ENCODE measurements at places on chromosomes 1 and 21.

DNA sequence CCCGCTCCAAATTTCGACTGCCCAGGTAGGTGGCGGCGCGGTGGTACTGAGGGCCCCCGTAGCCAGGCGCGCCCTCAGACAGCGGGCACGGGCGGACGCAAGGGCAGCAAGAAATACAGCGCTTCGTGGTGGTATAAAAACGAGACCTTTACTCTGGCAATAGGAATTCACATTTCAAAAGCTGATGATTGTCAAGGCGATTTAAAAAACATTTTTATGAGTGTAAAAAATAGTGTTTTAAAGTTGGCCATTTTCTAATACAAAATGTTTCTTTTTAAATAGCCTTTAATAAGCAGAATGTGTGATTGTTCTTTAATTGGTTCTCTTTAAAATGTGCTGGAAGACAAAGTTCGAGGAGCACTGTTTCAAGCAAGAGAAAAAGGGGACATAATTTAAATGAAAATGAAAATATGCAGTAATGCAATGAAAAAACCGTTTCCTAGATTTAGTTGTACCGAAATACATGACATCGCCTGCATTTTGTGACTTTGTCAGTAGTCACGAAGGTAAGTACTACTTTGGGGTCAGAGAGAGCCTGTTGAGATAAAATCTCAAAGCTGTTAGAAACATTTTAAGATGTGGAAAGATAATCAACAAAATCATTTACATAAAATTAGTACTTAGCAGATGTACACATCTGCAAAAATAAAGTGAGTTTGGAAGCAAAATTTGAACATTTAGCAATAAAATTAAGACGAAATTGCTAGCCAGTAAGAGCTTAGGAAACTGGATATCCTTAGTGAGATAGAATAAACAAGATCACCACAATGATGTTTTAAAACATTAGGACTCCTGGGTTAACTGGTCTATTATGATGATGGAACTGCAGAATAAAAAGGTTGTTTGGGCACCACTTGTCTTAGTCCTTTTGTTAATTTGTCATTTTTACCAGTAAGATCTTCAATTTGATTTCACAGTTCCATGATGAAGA lies 1.1 kb upstream of the PSMG1 start:
- no peak for DNase-seq

DNA sequence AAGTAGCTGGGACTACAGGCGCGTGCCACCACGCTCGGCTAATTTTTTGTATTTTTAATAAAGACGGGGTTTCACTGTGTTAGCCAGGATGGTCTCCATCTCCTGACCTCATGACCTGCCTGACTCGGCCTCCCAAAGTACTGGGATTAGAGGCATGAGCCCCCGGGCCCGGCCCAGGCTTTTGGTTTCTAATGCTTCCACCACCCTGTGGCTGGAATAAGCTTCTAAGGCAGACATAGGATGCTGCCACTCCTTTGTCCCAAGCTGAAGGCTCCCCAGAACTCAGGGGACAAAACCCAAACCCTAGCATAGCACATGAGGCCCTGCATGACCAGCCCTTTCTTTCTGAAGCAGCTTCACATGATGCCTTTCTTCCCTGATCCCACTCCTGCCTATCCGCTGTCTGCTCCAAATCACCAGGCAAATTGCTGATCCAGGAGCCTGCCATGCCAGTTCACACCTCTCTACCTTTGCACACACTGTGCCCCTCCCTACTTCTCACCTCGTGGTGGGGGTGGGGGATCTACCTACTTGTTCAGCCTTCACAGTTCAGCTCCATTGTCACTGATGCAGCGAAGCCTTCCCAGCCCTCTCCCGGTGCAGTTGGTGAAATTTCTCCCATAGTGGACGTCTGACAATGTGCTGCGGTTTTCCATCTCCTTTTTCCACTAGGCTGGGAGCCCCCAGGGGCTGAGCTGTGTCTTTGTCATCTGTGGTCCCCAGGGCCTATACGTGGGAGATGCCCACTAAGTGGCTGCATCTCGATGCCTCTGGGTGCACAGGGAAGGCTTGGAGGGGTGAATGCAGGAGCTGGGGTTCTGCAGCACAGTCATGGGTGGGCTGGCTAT lies 6.9 kb downstream of the PTPRU start:
- no peak for DNase-seq

- DNase-seq = no peak
Measured at GRCh38 chr1:77438236-77438913, 156.6 kb downstream of the AK5 start.

DNA sequence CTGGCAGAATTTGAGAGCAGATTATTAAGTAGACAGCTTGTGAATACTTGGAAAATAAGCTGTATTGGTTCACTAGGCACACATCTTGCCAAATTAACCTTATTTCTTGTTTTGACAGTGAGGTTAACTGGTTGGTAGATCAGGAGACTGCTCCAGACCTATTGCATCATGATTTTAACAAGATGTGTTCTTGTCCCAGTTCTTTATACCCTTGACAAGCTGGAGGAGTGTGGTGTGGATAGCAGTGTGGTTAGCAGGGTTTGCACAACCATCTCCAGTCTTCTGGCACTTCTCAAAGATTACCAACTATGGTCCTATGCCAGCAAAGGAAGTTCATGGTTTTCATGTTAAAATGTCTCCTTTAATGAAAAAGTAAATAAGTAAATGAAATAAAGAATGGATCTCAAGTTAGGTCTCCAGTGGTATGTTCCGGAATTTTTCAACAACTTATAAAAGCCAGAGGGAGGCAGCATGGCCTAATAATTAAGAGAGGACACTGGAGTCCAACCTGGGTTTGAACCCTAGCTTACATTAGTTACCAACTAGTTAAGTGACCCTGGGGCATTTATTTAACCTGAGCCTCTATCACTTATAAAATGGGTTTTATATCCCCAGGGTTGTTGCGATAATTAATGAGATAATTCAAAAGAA lies 34.1 kb downstream of the DDX20 start:
- no peak for DNase-seq

- no peak for DNase-seq
Measured at GRCh38 chr1:202576816-202577215, 133.4 kb downstream of the SYT2 start.

- no peak for DNase-seq
Measured at GRCh38 chr1:78464449-78464891, 26.3 kb upstream of the PTGFR start.

- DNase-seq = no peak
Measured at GRCh38 chr1:203528063-203528462, 34.1 kb downstream of the OPTC start.

GRCh38 chr1:63746129-63746864 lies 27.5 kb upstream of the ROR1 start:
- no peak for DNase-seq

- no peak for DNase-seq
Measured at GRCh38 chr1:7322283-7322785, 448.8 kb upstream of the VAMP3 start.

DNA sequence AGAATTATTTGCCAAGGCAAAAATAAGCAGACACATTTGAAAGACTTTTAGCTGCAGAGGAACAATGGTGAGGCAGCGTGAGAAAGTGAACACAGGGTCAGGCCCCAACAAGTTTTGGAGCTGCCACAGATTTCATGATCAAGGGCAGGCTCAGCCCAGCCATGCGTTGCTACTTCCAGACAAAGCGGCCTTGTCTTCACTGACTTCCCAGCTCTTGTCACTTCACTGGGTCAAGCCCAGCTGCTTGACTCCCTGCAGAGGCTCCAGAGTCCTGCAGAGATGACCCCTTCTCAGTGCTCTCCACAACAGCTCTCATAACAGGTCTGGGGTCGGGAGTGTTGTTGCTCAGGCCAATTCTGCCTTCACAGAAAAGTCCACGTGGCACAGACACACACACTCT lies 35.8 kb downstream of the HHAT start:
- no peak for DNase-seq

DNA sequence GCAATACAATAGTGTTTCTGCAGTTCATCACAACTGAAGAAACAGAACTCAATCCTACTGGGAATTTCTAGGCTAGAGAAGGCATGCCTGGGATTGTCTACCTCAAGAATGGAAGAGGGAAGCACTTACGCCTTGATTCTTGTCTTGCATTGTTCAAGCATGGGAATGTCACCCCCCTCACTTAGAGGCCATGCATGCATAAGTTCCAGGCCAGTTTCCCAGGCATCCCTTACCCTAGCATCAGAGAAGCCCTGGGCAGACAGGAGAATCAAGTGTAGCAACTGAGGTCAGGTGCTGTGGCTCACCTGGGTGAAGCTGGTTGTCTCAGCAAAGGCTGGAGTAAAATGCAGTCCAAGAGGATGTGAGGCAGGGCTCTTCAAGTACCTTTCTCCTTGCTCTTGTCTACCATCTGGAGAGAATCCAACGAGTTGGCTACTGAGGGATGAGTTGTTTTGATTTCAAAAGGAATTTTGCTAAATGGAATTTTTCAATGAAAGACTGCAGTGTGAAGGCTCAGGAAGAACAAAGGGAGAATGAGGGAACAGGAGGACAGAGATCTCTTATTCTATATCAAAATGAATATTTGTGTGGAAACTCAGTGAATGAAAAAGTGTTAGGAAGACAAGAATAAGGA lies 174.3 kb downstream of the NEK7 start:
- no peak for DNase-seq

- DNase-seq = no peak
Measured at GRCh38 chr1:159205225-159205624, 550 bp downstream of the ACKR1 start.

DNA sequence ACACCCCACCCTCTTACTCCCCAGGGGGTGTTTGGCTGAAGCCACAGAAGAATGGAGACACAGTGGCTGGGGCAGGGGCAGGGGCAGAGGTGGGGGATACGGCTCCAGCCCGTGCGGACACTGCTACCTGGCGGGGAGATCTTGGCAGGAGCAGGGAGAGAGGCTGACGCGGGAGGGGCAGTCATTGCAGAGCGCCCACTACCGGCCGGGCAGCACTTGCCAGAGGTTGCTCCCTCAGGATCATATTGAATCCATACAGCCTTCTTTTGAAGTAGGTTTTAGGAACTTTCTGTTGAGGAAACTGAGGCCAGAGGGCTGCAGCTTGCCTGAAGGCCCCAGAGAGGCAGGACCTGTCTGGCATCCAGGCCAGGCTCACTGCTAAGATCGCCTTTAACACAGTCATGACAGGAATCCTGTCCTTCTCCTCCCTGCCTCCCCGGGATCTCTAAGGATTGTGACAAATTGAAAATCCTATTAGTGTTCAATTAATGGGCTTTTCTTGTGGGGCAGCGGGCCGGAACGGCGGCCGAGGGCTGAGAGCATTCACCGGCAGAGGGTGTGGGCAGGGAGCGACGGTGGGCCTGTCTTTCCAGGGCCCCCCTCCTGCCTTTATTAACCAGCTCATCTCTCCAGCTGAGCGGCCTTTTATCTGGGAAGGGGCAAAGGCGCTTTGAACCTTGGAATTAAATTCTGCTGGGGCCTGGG lies 65.5 kb upstream of the WNT4 start:
- no peak for DNase-seq

GRCh38 chr21:10272216-10272615 lies 249.2 kb upstream of the TPTE start:
- peak; percentile 19 for DNase-seq

- DNase-seq = no peak
Measured at GRCh38 chr1:248758352-248758751, 2.8 kb upstream of the LYPD8 start.

- DNase-seq = no peak
Measured at GRCh38 chr1:203208181-203208580, 21.3 kb downstream of the CHIT1 start.

DNA sequence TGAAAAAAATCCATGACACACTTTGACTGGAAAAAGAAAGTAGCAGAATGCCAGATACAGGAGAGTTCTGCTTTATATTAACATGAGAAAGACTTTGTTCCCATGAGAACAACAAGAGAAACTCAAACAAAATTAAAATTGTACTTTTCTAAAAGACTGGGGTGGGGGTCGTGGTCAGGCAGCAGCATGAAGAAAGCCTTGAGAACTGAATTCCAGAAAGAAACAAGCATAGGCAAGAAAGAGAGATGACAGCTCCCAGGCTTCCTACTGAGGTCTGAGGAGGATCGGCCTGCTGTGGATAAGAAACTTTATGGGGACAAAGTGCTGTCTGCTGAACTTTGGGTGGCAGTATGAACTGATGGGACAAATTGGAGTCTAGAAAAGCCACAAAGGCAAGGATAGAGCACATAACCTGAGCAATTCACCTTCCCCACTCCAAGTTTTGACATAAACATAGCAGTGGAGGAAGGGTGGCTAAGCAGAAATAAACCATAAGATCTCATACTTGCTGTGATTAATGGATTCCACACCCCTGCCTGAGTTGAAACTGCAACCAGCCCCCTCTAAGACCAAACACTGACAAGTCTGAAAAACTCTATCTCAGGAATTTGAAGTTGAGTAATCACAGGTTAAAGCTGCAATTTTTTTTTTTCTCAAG lies 43.7 kb downstream of the COL6A1 start:
- no peak for DNase-seq

GRCh38 chr21:30251781-30252180 lies 31.0 kb downstream of the KRTAP24-1 start:
- DNase-seq = no peak

- DNase-seq = no peak
Measured at GRCh38 chr1:47433477-47434050, 4.3 kb upstream of the FOXD2 start.

DNA sequence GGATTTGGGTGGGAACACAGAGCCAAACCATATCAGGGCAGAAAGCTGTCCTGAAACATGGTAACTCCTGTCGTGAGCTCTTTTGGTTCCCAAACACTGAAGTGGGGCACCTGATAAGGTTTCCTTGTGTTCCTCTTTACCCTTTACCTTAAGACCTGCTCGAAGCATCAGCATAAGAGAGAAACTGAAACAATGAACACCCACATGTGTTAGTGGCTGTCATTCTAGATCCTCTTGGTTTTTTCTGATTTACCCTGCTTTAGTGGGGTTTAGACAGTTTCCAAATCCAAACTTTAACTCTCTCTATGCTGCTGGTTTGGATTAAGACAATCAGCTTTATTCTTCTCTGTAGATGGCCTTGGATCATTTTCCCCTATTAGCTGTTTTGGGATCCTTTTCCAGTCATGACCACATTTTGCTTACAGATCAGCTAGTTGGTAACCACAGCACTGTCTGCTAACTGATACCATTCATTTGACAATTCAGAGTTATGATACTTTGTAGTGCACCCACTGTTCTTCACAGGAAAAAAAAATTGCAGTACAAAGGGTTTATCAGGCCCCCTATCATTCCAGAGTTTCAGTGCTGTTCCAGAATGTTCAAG lies 975 bp upstream of the MNDA start:
- no peak for DNase-seq

- no peak for DNase-seq
Measured at GRCh38 chr1:50265790-50266314, 157.1 kb downstream of the ELAVL4 start.

DNA sequence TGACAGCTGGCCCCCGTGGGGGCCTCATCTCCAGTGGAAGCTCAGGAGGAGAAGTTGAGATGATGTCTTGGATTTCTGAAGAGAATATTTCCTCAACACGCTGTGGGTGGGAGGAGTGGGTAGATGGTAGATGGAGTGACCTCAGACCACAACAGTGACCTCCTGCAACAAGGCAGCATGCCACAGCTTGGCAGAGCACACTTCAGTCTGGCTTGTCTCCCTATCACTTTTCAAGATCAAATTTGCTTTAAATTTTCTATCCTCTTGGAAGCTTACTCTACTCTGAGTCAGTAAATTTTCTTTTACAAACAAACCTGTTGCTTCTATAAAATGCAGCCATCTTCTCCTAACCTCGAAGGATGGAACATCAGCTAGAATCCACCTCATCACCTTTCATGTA lies 59.7 kb downstream of the NTPCR start:
- no peak for DNase-seq

GRCh38 chr1:109691759-109692158 lies 4.1 kb downstream of the GSTM1 start:
- DNase-seq = no peak

All from NCI-H460 (cell line).